ENCODE measurements at places on chromosomes 1 and 21. TPM values are rescaled to one million over a fixed set of nuclear protein-coding genes. Genes with fewer than 3 reads are reported as not detected.

GRCh38 chr1:14415396-14415795 is 183.1 kb upstream of the KAZN start:
- no peak for DNase-seq

DNA sequence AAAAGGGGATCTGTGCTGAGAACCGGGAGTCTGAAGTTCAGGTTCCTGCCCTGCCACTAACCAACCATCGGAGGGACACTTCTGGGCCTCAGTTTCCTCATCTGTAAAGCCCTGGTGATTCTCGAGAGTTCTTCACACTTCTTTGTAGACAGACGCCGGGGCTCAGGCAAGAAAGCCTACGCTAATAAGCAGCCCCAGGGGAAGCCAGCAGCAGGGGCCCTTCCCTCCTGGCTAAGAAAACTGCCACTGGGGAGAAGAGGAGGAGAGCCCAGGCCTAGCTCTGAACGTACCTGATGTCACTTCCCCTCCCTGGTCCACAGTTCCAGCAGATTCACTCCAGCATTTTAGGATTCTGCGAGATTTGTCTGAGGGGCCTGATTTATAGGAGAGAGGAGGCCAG is 76.0 kb downstream of the CAMK2N1 start:
- DNase-seq, result no peak

Gene DENND2C
- polyA plus RNA-seq, result 2.1 TPM

DNA sequence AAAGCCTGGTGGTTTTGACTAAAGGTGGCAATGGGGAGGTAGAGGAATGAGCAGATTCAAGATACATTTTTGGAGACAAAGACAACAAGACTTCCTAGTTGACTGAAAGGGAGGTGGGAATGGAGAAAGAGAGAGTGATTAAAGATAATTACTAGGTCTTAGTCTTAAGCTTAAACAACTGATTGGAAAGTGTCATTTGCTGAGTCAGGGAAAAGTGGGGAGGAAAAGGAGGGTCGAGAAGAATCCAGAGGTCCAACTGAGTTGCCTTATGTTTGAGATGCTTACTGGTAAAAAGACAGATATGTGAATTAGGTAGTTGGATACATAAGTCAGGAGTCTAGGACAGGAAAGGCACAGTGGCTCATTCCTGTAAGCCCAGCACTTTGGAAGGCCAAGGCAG is 179.3 kb downstream of the RGS7 start:
- DNase-seq, result no peak
